ENCODE measurements at places on chromosomes 4 and X.

GRCh38 chrX:1453951-1454785 is 1.5 kb upstream of the ASMTL start:
- DNase-seq: no peak

- no peak for DNase-seq
Measured at GRCh38 chrX:38974542-38974941, 173.3 kb downstream of the MID1IP1 start.

DNA sequence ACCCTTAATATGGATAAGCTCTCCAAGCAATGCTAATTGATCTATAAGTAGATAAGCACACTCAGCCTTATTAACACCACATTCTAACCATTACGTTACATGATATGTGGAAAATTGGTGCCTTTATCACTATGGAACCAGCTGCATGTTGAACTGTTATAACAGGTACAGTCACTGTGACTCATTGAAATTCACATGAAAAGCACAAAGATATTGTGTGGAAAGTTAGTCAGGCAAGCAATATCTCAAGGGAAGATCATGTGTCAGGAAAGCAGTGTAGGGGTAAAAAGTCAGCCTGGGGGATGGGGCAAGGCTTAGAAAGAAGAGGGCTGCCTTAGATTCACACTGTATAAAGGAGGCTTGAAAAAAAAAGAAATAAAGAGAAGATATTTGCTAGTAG is 313.7 kb upstream of the SMIM31 start:
- peak; percentile 27 for DNase-seq

DNA sequence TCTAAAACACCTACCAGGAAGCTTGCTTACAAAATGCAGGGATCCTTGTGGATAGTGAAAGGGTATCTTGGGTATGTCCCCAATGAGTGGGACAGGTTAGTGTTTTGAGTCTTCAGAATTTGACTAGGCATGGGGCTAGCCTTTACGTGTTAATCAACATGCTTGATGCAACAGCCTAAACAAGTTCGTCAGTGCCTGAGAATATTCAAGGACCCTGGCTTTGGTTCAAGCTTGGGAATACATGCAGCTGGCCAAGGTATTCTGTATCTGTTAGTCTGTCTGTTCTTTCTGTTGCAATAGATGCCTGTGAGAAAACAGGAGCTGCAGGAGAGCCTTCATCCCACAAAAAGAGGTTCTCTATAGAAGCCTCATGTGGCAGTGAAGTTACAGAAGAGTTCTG is 149.5 kb downstream of the CCNG2 start:
- DNase-seq: no peak

DNA sequence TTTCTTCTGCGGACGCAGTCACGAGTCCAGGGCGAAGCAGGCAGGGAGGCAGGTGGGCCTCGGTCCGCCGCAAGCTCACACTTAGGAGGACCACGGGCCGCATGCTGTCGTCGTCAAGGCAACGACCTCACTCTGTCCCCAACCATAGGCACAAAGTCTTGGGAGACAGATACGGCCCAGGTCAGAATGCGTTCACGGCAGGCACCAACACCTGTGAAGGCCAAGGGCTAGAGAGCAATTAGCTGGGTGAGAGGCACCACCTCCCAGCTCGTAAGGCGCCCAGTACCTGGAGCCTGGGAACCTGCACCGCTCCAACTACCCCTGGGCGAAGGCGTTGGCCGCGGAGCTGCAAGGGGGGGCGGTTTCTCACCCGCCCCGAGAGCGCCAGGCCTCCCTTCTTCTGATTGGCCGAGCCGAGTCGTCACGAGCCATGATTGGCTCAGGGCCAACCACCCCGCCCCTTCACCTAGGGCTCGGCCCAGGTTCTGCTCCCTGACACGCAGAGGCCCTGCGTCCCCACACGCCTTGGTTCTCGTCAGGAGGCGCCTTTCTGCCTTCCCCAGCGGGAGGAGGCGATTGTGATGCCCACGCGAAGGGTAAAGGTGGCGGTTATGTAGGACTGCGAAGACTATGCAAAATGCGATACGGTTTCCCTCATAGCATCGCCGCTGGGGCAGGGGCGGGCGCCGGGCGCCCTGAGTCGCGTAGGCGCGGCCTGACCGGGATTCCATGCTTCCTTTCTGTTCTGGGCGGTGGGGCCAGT is at the start of gene CDKL2:
CDKL2 (minus strand) TSS at position 355 of the 763 bp plus-strand sequence. CDS start 4,540 bp downstream, outside the sequence.
- no peak for DNase-seq

- no peak for DNase-seq
Measured at GRCh38 chr4:176435901-176436292, 116.1 kb downstream of the SPCS3 start.

GRCh38 chr4:76706581-76706980 is 191.4 kb downstream of the SOWAHB start:
- DNase-seq: no peak

- DNase-seq: no peak
Measured at GRCh38 chr4:157706155-157706554, 466.7 kb downstream of the GASK1B start.

GRCh38 chrX:118115953-118116712 is 477 bp downstream of the KLHL13 start:
- DNase-seq: no peak

- DNase-seq: no peak
Measured at GRCh38 chr4:20262221-20262620, 10.5 kb downstream of the SLIT2 start.

DNA sequence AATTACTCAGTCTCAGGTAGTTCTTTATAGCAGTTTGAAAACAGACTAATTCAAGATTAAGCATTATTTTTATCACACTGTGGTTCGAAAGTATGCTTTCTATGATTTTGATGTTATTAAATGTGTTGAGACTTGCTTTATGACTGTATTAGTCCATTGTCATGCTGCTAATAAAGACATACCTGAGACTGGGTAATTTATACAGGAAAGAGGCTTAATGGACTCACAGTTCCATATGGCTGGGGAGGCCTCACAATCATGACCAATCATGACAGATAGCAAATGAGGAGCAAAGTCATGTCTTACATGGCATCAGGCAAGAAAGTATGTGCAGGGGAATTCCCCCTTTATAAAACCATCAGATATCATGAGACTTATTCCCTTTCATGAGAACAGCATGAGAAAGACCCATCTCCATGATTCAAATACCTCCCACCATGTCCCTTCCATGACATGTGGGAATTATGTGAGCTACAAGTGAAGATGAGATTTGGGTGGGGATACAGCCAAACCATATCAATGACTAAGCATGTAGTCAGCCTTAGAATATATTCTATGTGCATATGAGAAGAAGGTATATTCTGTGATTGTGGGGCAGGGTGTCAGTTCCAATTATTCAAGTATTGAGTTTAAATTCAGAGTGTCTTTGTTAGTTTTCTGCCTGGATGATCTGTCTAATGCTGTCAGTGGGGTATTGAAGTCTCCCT is 44.6 kb upstream of the UGT2A1 start:
- DNase-seq: no peak

- DNase-seq: no peak
Measured at GRCh38 chrX:341541-342101, 23.0 kb upstream of the GTPBP6 start.

- no peak for DNase-seq
Measured at GRCh38 chr4:34893382-34893781, 1350.9 kb downstream of the ARAP2 start.

GRCh38 chr4:168522356-168522755 is 25.5 kb downstream of the PALLD start:
- DNase-seq: no peak

GRCh38 chrX:7108030-7108429 is 39.5 kb upstream of the STS start:
- DNase-seq: no peak

- DNase-seq: no peak
Measured at GRCh38 chrX:38006291-38006690, at the start of gene SYTL5. Gene SYTL5, plus strand, starts transcription at chrX:38006553. Its CDS starts 27,337 bp downstream, at chrX:38033890.

GRCh38 chr4:28462766-28463700 is 1602.4 kb downstream of the STIM2 start:
- no peak for DNase-seq

DNA sequence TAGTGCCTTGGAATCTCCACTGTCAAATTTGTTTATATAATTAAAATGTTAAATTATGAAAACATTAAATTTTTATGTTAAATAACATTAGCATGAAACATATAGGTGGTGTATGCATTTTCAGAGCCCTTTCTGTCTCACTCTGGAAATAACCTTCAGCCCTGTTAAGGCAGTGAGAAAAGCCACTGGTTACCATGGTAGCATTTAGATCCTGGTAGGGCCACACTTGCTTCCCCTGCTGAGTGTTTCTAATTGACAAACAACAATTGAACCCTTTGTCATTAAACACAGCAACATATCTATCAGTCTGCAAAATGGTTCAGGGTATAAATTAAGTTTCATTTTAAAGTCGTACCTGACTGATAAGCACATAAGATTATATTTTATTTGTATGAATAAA is 63.5 kb downstream of the PDK3 start:
- DNase-seq: no peak

DNA sequence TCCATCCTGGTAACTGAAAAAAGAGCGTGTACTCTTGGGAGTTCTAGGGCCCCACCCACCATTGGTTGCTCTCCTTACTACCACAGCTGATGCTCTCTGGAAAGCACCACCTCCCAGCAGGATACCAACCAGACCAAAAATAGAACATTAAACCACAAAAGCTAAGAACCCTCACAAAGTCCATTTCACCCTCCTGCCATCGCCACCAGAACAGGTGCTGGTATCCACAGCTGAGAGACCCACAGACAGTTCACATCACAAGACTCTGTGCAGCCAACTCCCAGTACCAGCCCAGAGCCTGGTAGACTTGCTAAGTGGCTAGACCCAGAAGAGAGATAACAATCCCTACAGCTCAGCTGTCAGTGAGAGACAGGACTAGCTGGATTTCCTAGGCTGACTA is 240.6 kb downstream of the PABPC4L start:
- DNase-seq: no peak

GRCh38 chr4:6044805-6045204 is 26.6 kb upstream of the C4orf50 start:
- no peak for DNase-seq

- DNase-seq: no peak
Measured at GRCh38 chr4:17510582-17510981, 1.3 kb downstream of the QDPR start.

DNA sequence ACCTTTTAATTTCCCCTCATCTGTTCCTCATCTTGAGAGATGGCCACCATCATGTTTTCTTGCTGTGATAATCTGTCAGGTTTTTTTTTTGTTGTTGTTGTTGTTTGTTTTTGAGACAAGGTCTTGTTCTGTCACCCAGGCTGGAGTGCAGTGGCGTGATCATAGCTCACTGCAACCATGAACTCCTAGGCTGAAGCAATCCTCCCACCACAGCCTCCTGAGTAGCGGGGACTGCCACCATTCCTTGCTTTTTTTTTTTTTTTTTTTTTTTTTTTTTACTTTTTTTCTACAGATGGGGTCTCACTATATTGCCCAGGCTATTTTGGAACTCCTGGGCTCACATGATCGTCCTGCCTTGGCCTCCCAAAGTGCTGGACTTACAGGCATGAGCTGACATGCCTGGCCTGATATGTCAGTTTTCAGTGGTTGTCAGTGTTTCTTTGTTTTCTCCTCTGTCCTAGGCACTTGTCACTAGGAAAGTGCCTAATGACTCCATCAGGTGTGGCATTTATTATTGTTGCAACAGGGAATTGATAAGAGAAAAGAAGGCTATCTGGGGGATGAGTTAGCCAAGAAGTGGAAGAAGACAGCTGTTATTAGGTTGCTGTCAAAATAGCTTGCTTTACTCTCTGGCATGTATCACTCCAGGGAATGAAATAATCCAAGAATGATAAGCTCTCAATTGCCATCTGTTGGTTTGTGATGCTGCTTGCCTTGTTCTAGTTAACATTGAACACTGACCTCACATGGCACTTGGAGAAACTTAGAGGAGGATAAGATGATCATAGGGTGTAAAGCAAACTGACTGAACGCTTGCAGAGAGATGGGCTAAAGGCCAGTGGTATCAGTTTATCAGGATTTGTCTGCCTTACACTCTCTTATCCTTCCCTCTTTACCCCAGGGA is 41.7 kb downstream of the TMEM164 start:
- DNase-seq: no peak

DNA sequence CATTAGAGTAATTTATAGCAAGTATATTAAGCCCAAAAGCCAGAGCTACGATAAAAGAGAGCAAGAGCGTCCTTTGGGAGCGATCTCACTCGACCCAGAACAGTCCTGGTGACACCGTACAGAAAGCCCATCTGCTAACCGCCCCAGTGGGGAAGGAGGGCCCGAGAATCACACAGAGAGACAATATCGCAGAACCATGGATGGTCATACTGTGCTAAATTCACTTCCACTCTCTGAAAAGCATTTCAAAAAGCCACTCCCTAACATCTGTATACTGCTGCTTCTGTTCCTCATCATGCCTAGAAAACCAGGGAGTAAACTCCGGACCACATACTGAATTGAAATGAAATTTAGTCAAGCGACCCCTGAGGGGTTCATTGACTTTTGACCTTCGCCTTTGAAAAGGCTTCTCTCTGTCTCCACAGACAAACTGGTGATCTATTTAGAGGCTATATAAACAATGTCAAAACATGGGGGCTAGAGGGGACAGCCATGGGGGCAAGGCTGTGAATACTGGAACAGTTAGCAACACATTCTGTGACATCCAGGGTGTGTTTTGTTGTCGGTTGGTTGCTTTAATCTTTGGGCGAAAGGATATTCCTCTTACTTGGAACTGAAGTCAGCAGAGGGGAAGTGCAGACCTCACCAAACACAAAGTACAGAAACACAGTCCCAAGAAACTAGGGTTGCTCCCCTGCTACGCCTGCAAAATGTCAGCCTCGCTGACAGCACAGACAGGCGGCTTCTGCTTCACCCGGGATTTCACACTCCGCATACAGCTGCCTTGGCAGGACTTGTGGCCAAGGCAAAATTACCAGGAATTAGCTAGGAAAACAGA is 129.0 kb upstream of the RASGEF1B start:
- DNase-seq: peak; percentile 20

DNA sequence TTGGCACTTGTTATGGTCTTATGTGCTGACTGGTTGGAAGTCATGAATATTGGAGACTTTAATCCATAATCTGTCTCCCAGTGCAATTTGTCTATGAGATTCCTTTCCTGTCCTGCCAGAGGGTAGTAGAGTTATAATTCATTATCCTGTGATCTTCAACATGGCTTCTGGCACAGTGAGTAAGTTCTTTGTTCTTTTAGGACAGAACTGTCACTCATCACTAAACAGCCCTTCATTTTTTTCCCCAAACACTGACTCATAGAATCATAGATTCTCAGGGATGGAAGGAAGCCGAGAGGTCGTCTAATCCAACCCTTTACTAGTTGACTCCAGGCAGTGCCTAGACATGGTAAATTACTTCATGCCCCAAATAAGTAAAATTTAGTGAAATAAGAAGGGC is 78.4 kb downstream of the LUZP4 start:
- no peak for DNase-seq

GRCh38 chr4:135268369-135268768 is 1066.8 kb upstream of the PABPC4L start:
- no peak for DNase-seq
